ENCODE measurements at places on chromosomes 3 and 15.
A peak's percentile ranks its signal among the peaks of the same experiment; 100 is the strongest.

DNA sequence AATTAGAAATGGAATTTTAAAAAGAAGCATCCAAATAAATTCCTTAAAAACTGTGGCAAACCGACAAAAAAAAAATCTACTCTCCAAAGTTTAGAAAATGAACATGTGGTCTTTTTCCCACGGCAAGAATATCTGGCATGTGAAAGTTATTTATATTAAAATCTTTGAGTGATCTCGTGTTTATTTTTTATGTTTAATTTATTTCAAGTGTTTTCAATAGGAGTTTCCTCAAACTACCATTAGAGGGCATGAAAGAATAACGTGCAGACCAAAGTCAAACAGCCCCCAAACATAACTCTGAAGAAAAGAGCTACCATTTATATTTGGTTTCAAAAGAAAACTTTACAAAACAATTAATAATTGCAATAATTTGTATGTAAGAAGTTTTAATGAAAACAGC lies 286.4 kb downstream of the ZIC4 start:
- DNase-seq = no peak

DNA sequence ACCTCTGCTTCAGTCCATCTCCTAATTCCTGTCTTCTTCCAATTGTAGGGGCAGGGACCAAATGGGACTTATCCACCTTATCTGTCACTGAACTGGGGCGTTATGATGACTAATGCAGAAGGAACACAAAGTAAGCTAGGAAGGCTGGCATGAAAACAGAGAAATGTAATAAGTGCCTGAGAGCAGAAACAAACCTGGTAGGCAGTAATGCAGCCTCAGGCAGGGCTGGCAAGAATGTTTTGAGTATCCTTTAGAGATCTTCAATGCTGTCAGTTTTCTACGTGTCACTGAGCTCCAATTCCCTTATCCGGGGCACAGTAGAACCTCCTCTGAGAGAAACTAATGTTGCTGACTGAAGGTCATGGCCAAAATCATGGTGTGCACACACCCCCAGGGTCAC lies 246.2 kb upstream of the TBL1XR1 start:
- DNase-seq = no peak

DNA sequence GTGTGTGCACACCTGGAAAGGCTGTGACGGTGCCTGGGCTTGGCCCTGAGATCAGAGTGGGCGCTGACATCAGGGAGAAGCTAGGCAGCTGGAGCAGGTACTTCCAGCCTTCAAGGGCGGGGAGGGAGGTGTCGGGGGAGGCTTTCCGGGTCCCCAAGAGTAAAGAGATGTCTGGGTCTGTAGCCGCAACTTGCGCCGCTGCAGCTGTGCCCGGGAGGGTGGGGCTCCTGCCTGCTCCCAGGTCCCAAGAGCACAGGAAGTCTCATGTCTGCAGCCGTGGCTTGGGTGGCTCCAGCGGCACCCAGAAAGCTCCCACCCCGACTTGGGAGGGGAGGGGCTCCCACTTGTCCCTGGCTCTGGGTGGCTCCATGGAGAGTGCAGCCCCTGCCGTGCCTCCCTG lies 103.2 kb upstream of the BNIP2 start:
- DNase-seq = no peak

DNA sequence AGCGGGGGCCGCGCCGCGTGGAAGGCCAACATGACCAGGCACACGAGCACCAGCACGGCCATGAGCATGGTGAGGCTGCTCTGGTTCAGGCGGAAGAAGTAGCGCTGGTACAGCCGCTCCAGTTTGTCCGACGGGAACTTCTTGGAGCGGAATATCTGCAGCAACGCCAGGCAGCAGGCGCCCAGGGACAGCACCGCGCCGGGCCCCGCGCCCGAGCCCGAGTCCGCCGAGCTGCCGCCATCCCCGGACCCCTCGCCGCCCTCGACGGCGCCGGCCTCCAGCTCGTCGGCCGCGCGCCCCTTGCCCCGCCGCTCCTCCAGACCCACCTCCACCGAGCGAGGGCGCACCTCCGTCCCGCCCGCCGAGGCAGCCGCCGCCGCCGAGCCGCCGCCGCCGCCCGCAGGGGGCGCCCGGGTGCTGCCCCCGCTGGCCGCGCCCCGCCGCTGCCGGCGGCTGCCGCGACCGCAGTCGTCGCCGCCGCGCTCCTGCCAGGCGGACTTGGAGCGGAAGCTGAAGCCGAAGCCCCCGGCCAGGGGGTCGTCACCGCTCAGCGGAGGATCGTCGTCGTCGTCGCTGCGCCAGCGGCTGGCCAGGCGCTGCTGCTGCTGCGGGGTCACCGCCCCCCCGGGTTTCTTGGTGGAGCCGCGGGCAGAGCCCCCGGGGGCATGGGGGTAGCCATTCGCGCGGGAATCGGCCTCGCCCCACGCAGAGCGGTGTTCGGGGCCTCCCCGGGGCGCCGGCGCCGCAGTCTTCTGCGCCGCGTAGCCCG lies 957 bp downstream of the ADCY5 start:
- DNase-seq = no peak

DNA sequence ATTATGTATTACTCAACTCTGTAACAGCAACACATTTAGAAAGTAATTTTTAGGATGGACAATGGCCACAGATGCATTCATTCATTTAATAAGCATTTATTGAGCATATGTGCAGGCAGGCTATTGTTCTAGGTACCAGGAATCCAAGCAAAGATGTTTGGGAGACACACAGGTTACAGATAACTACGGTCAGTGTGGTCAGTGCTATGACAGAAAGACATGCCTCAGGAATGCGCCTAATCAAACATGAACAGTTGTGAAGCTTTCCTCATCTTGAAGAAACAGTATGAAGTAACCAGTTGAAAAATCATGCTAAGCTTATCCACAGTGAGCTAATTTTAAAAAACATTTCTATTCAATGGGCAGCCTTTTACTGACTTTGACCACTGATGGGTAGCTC lies 155.4 kb upstream of the CCDC54 start:
- no peak for DNase-seq

DNA sequence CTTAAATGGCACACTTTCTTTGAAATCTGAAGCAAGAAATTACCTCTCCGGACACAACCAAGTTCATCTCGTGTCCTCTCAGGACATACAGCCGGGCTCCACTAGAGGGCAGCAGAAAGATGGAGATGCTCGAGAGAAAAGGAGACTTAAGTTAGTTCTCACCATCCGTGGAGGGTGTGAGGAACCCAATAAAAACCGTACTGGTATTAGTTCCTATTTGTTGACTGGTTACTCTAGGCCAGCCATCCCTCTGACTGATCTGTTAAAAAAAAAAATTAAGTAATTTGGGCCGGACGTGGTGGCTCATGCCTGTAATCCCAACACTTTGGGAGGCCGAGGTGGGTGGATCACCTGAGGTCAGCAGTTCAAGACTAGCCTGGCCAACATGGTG lies 7.9 kb upstream of the CYP11A1 start:
- DNase-seq = peak; percentile 76

GRCh38 chr15:40266828-40267304 lies 16.0 kb downstream of the ANKRD63 start:
- DNase-seq = no peak

GRCh38 chr3:79521221-79521848 lies 246.5 kb downstream of the ROBO1 start:
- no peak for DNase-seq

GRCh38 chr15:55183679-55184078 lies 13.1 kb downstream of the RSL24D1 start:
- no peak for DNase-seq

- DNase-seq = no peak
Measured at GRCh38 chr15:98076021-98076816, 115.7 kb downstream of the ARRDC4 start.

GRCh38 chr3:80733522-80734176 lies 965.9 kb upstream of the ROBO1 start:
- DNase-seq = no peak

- no peak for DNase-seq
Measured at GRCh38 chr3:196501316-196502044, 2.1 kb downstream of the RNF168 start.

DNA sequence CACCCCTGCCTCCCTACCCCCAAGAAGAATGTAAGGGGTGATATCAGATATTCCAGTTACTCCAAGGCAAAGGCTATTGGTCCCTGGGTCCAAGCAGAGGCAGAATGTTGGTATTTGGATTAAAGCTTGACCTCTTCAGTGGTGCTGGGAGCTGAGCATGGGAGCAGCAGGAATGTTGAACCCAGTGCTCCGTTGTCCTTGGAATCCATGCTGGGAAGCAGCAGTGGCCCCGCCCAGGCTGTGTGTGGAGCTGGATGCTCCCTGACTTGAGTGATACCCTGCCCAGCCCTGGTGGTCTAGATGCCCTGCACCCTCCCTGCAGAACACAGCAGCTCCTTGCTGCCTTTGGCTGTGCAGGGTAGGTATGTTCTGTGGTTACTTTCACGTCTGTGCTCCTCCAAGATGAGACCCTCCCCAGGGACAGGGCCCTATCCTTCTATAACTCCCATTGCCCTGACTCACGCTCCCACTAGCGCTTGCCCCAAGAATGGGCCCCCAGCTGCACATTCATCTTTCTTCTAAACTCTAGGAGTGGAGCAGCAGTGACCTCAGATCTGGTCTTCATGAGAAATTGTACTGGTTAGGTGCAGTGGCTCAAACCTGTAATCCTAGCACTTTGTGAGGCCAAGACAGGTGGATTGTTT lies 35.1 kb downstream of the UMPS start:
- no peak for DNase-seq

DNA sequence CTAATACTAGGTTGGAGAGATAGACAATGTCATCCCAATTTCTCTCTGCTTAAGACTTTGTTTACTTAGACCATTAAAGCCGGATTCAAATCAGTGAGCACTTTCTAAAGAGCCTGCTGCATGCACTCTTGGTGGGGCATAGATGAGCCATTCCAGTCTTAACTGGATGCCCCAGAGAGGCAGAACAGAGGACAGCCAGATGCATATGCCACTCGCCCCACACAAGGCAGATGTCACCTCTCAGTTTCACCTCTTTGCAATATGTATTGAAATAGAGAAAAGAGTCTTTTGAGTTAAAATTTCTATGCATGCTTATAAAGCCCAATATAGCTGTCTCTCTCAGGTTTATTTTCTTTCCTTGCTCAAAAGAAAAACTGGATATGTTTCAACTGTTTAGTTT lies 89.5 kb downstream of the LARS2 start:
- no peak for DNase-seq

DNA sequence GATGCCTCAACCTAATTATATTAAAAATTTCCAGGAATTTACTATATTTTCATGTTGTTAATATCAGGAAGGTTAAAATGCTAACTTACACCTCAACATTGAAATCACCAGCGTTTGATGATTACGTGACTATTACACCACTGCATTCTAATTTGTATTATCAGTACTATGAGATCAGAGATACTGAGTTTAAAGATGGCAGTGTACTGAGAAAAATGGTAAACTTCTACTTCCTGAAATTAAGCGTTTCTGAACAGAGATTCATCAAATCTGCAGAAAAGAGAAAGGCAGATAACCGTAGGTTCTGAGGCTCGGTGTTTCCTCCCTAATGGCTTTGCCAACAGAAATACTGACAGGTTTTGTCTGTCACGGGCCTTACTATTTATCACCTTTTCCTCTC lies 69.9 kb downstream of the CRTC3 start:
- DNase-seq = no peak

GRCh38 chr3:112425858-112426750 lies 73.2 kb downstream of the BTLA start:
- no peak for DNase-seq

GRCh38 chr3:18402239-18402799 lies 22.8 kb downstream of the SATB1 start:
- no peak for DNase-seq

DNA sequence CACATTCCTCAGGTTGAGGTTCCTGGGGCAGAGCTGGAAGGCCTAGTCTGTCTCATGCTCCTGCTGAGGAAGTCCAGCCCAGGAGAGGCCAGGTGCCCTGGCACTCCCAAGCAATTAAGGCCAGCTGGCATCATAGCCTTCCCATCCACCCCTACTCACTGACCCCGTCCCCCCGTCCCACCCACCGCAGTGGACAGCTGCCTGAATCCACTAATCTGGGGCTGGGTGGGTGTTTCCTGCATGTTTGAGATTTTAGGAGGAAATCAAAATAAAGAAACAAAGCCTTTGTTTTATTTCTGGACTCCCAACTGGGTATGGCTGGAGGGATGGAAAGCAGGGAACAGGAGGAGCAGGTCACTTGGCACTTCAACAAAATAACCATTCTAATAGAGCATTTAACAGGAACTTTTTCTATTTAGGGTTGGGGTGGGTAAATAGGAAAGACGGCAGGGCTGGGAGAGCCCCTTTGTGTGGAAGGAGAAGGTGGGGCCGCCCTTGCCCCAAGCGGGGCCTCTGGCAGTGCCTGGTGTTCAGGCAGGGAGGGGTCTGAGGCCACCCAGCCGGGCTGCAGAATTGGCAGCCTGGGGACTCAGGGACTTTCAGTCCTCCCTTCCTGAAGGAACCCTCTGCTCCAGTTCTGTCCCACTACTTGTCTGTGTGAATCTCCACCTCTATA lies 8.5 kb downstream of the MRAS start:
- DNase-seq = no peak

DNA sequence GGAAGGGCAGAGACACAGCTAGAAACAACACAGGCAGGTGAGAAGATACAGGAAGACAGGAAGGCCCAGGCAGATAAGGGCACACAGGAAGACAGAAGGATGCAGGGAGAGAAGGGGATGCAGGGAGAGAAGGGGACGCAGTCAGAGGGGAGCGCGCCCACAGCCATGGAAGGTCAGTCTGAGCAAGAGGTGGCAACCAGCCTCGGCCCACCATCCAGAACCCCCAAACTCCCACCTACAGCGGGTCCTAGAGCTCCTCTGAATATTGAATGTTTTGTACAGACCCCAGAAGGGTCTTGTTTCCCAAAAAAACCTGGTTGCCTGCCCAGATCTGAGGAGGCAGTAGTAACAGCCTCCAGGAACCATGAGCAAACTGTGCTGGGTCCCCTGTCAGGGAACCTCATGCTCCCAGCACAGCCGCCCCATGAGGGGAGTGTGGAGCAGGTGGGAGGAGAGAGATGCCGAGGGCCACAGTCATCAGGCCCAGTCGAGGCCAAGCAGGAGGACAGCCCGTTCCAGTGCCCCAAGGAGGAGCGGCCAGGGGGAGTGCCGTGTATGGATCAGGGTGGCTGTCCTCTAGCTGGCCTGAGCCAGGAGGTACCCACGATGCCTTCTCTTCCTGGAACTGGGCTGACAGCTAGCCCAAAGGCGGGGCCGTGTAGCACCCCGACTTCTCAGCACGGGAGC lies 27.6 kb upstream of the SLC28A1 start:
- no peak for DNase-seq

DNA sequence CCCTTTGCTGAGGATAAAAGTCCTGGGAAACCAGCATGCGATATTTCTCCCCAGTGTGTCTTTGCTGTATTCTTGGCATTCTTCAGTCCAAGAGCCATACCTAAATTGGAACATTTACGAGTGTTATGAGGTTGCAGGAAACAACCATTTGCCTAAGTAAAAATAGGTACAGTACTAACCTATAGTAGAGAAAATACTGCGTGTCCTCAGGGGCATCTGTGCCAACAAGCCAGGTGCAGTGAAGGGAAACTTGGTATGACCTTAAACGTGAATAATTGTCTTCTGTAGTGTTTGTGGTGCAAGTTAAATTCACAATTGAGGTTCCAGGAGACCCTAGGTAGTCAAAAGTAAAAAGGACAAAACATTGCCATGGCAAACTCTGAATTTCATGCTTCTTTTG lies 12.2 kb downstream of the IL5RA start:
- DNase-seq = no peak

- no peak for DNase-seq
Measured at GRCh38 chr15:70910958-70911357, 18.3 kb downstream of the LRRC49 start.

GRCh38 chr15:101348643-101349042 lies 53.6 kb upstream of the SNRPA1 start:
- DNase-seq = no peak

Data from stimulated activated CD8-positive, alpha-beta memory T cell treated with anti-CD3 and anti-CD28 coated beads, Interleukin-4, amount 100 ng/mL, for 4 hours (primary cell).